Hepatocyte (in vitro differentiated cells): ENCODE measurements at places on chromosomes 3 and 15. TPM values are rescaled to one million over a fixed set of nuclear protein-coding genes. Genes with fewer than 3 reads are reported as not detected.

GRCh38 chr3:127147291-127147885 is 45.5 kb upstream of the PRR23E start:
- no peak for DNase-seq

Gene ANKRD63
- 0.30 TPM in 1 of 2 replicates, not detected in the other for total RNA-seq

- no peak for DNase-seq
Measured at GRCh38 chr3:58073301-58074108, 65.3 kb downstream of the FLNB start.

- peak; percentile 18 for DNase-seq
Measured at GRCh38 chr3:146334151-146334550, 83.2 kb upstream of the PLSCR4 start.

GRCh38 chr3:136512381-136512780 is 239.8 kb downstream of the STAG1 start:
- DNase-seq: no peak

DNA sequence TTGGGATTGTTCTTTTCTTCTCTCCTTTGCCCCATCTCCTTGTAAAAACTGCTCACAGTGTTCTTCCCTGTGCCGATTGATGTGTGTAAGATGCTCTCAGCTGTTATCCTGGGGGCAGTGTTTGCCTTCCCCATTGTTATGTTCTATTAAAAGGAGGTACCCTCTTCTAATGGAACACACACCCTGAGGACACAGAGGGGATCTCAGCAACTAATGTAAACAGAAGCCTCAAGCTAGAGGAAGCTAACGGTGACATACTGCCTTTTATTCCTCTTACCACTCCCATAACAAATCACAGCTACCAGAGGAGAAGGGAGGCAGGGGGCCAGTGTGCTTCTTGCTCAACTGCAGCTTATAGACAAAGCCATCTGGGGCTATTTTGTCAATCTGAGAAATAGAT is 2.2 kb downstream of the TAGLN3 start:
- DNase-seq: no peak

DNA sequence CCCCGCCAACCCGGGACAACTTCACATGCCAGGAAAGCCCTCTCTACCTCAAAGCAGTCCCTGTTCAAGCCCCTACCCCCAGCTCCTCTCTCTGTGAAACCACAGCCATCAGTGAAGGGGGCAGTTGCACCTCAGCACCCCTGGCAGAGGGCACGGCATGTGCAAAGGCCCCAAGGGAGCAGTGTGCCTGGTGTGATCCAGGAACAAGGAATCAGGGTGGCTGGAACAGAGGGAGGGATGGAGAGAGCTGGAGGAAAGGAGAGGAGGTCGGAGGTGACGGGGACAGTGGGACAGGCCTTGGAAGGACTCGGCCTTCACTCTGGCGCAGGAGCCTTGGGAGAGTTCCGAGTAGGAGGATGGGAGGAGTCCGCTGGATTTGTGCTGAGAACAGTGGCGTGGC is 26.5 kb upstream of the IQSEC1 start:
- DNase-seq: no peak

- no peak for DNase-seq
Measured at GRCh38 chr15:71049706-71050422, 65.4 kb upstream of the THSD4 start.

GRCh38 chr15:85415783-85416182 is 35.4 kb downstream of the AKAP13 start:
- DNase-seq: no peak

Gene GOLGA6B
- 0.08 TPM in 1 of 2 replicates, not detected in the other for total RNA-seq

Gene SLC22A13
- 0.77 TPM in 1 of 2 replicates, not detected in the other for total RNA-seq

Gene UBA3
- 59.4 and 59.8 TPM in 2 replicates for total RNA-seq

GRCh38 chr3:109687626-109688025 is 350.3 kb upstream of the DPPA4 start:
- no peak for DNase-seq

- no peak for DNase-seq
Measured at GRCh38 chr3:187243933-187244524, 46.7 kb downstream of the RTP1 start.

DNA sequence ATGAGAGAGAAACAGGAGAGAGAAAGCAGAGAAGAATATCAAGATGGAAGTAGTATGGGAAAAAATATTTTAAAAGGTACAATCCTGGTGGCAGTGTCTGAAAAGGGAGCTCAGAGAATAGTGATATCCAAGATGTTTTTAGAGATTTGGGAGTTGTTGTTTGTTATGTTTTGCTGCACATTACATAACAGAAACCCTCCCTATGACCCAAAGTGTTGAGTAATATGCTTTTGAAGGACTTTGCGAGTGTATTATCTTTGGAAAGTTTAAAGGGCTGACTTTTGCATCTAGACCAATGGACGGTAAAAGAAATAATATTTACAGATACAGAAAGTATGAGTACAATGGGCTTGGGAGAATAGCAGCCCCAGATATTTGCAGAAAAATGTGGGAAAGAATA is 759.7 kb downstream of the NTRK3 start:
- no peak for DNase-seq

DNA sequence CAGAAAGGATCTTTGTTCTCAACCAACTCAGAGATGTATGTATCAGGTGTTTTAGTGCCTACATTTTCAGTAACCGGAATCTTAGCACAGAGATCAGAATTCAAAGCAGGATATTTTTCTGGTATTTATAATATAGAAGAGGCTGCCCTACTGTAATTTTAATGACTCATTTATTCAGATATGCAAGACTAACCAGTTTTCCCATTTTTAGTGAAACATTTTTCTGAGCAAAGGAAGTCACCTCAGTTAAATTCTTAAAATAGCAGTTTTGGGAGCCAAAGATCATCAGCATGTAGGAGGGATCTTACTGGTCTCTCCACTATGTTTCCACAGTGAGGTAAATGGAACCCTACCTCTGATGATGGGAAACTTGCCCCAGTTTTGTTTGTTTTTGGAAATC is 42.0 kb downstream of the SRP14 start:
- no peak for DNase-seq

Gene IVD
- total RNA-seq: 27.1 and 31.5 TPM in 2 replicates

Gene MASP1
- 25.1 and 29.0 TPM in 2 replicates for total RNA-seq

Gene IL17RE
- 9.1 and 10.2 TPM in 2 replicates for total RNA-seq

DNA sequence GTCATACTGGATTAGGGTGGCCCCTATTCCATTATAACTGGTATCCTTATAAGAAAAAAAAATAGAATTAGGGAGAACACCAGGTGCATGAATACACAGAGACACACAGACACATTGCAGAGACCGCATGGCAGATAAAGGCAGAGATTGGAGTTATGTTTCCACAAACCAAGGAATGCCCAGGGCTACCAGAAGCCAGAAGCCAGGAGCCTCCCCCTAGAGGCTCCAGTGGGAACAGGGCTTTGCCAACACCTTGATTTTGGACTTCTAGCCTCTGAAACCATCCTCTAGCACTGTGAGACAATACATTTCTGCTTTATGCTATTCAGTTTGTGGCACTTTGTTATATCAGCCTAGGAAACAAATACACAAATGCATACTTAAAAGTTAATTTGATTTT is 10.4 kb downstream of the GOLM2 start:
- DNase-seq: no peak

DNA sequence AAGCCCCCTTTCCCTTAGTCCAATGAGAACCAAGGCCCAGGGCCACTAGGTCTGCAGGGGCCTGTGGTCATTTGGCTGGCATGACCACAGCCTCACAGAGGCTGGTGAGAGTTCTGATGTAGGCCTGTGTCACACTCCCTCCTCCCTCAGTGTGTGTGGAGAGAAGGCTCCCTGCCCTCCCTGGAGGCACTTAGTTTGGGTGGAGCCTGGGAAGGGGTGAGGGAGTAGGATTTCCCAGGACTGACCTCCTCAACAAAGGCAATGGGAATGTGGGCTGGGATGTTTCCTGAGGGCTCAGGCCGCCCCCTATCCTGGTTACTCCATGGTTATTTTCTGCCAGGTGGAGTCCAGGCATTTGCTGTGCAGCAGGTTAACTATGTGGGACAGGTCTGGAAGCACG is 7.6 kb downstream of the TEX264 start:
- DNase-seq: no peak

Gene POPDC2
- total RNA-seq: 2.7 and 3.9 TPM in 2 replicates

GRCh38 chr3:97899331-97899730 is 72.9 kb downstream of the RIOX2 start:
- DNase-seq: no peak

DNA sequence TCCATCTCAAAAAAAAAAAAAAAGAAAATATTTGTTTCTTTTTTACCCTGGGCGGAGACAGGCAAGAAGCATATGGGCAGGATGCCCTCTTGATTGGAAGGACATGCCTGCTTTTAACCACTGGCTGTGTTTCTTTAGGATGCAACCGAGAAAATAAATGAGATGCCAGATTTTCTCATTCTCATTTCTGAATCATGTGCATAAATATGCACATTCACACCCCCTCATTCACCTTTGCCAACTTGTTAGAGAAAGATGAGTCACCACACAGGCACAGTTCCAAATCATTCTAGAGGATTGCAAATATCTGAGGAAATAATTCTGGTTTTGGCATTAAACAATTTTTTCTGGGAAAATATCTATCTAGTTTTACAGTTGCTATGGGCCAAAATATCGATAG is 3.3 kb downstream of the LIPH start:
- DNase-seq: peak; percentile 56

DNA sequence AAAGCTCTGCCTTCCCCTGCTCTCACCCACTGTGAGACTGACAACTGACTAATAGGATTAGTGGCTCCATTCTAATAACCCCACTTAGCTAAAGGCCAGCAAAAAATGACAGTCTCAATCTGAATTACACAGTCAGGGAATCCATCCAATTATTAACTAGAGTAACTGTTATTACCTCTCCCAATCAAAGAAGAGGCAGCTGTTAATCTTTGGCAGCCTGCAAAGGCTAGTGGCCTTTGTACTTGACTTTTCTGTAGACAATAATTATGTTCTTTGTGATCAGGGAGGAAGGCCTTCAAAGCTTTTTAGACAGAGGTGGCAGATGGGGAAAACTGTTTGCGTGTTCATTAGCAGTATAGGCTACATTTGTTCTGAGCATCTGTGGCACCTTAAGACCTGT is 177.7 kb downstream of the ISL2 start:
- peak; percentile 29 for DNase-seq

GRCh38 chr15:91152896-91153581 is 53.0 kb downstream of the SV2B start:
- no peak for DNase-seq

DNA sequence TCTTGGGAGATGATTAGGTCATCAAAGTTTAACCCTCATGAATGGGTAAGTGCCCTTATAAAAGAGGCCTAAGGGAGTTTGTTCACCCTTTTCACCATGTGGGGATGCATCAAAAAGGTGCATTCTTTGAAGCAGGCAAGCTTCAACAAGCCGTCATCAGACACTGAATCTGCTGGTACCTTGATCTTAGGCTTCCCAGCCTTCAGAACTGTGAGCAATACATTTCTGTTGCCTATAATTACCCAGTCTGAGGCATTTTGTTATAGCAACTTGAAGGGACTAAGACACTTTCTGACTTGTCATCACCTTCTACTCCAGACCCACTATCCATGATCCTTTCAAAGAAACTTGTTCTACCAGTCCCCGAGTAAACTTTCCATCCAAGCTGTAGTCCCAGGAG is 44.6 kb upstream of the LRRC58 start:
- no peak for DNase-seq

DNA sequence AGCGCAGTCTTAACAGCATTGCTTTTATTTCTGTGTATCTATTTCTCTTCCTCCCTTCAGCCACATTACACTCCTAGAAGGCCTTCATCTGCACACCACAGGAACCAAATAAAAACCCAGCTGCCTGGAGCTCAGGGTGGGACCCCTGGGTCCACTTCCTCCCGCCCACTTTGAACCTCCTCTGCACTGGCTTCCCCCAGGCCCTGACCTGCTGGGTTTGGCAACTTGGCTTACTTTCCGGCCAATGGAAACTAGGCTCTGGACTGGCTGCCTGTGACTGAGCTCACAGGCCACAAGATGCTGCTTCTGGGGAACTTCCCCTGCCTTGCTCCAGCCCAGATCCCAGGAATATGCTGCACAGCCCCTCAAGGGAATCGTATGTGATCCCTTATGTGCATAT is 89.8 kb downstream of the SEMA5B start:
- DNase-seq: no peak

DNA sequence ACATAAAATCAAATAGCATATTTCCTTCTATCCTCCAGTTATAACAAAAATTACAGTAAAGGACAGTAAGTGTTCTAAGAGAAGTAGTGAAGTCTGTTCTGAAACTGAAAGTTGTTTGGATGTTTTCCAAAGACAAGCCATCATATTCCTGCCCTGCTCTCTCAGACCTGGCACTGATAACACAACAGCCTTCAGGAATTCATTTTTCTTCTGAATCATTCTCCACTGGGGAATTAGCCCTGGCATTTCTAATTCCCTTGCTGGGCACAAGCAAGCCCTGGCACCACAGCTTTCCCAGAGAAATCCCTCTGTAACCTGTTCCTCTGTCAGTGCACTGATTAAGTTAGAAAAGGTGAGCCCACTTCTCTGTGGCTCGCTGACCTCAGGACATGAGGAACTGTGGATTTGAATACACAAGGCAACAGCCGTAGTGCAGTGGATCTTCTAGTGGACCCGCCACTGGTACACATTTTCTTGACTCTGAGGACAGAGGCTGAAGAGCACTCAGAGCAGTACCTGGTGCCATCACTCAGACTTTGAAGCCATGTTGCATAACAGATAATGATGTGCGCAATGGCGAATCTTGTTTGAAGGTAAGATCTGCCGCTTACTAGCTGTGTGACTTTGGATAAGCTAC is 61.6 kb downstream of the WWTR1 start:
- no peak for DNase-seq
